Ureter (tissue), 1 donor: ENCODE measurements at places on chromosomes 11 and 22.

DNA sequence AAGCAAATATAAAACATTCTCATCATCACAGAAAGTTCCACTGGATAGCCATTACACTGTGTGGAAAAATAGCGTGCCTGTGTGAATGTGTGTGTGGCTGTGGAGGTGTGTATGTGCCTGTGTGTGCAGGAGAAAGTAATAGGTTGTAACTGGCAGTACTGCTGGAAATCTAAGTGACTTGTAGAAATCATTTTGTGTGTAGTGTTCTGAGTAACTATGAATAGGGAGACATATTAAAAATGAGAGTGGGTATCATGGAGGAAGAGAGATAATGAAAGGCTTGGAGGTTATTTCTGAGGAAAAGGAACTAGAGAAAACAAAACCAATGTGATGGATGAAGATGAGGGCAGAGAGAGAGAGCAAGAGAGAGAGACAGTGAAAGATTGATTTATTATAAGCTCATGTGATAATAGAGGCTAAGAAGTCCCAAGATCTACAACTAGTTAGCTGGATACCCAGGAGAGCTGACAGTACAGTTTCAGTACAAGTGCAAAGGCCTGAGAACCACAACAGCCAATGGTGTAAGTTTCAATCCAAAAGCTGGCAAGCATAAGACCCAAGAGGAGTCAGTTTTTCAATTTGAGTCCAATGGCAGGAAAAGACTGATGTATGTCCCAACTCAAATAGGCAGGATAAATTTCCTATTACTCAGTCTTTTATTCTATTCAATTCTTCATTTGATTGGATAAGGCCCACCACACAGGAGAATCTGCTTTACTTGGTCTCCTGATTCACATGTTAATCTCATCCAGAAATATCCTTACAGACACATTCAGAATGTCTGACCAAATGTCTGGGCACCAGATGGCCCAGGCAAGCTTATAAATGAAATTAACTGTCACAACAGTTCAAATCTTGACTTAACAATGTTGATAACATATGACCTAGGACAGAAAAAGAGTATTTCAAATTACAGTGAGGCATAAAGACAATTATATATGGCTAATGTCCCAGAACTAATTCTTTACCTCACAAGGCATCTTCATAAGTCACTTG, 14.9 kb downstream of the KBTBD3 start:
- DNase-seq: no peak

DNA sequence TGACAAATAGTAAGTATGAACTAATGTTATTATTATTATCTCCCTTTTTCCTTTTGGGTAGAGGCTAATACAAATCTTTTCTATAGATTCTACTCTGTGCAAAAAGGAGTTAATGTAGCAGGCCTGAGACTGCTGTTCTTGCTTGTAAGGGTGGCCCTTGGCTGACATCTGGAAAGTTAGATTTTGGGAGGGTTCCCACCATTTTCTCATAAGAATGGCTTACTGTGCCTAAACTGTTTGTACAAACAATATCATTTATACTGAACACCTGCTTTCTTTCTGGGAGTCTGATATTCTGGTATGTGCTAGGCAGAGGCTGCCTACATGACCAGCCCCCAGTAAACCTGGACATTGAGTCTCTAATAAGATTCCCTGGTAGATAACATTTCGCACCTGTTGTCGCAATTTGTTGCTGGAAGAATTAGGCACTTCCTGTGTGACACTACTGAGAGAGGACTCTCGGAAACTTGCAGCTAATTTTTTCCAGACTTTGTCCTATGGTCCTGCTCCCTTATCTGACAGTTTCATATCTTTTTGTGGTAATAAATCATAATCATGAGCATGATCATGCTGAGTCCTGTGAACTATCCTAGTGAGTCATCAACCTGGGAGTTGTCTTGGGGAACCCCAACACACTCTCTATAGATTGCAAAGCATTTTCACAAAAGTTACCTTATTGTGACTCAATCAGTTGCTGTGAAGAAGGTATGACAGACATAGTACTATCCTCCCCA, 257.7 kb upstream of the CCDC90B start:
- no peak for DNase-seq

DNA sequence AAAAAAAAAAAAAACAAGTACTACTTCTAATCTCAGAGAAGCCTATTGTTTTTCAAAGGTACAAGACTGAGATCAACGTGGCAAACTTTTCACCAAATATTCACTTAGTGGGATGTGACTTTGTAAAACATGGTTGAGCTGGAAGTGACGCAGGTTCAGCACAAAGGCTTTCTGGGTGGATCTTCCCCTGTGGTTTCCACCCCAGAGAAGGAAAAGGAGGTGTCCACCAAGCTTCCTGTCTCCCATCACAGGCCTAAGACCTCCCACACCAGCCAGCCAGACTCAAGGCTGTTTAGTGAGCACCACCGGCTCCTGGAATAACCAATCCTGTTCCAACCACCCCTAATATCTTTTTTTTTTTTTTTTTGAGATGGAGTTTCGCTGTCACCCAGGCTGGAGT, 5.7 kb downstream of the TMEM184B start:
- no peak for DNase-seq

- no peak for DNase-seq
Measured at GRCh38 chr22:21650823-21651520, 8.9 kb downstream of the SDF2L1 start.

DNA sequence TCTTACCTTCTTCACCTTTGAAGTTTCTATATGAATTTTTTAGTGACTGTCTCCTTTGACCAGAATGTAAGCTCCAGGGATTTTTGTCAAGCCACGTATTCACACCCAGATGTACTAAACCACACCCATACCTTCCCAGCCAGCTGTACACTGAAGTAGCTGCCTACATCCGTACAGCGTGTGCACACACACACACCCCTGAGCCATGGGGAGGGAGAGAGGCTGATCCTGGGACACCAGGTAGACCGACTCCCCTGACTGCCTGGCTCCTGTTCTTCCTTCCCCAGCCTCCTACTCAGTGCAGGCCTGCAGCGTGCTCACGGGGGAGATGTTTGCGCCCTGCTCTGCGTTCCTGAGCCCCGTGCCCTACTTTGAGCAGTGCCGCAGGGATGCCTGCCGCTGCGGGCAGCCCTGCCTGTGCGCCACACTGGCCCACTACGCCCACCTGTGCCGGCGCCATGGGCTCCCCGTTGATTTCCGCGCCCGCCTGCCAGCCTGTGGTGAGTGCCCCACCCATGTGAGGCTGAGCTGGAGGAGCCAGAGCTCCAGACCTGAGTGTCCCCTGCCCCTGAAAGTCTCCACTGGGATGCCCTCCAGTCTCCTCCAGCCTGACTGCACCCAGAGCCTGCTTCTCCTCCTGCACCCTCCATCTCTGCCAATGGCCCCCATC, 25.9 kb downstream of the OTOG start:
- no peak for DNase-seq

- no peak for DNase-seq
Measured at GRCh38 chr11:35855671-35856070, 88.2 kb upstream of the LDLRAD3 start.

- DNase-seq: no peak
Measured at GRCh38 chr11:35103366-35104208, 35.4 kb upstream of the CD44 start.

DNA sequence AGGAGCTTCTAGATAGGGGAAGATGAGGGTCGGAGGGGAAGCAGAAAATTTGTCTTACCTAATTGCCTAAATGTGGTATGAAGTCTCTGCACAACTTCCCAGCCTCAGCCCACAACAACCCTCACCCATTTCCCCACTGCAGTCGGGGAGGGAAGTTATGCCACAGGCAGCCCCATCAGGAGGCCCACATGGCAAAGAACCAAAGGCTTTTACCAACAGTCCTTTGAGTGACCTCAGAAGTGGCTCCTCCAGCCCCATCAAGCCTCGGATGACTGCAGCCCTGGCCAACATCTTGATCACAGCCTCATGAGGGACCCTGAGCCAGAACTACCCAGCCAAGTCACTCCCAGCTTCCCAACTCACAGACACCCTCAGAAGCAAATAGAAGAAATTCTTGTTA, 54.8 kb downstream of the CHST1 start:
- no peak for DNase-seq

- no peak for DNase-seq
Measured at GRCh38 chr11:105489446-105489845, 120.4 kb upstream of the GRIA4 start.

GRCh38 chr22:37492428-37493344, 6.5 kb upstream of the MFNG start:
- no peak for DNase-seq

DNA sequence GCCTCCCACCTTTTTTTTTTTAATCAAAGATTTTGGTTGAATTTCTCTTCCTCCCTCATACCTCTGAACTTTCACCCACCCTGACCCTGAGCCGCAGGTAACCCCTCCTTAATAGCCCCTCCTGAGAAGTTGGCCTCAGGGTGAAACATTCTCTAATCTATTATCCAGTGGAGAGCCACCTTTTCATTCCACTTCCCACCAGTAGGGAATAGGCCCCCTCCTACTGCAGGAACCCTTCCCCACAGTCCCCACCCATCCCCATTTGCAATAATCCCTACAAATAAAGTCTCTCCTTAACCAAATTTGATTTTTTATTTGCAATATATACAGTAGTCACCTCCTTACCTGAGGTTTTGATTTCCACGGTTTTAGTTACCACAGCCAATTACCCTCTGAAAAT, 2.1 kb upstream of the SLC35F2 start:
- DNase-seq: no peak

DNA sequence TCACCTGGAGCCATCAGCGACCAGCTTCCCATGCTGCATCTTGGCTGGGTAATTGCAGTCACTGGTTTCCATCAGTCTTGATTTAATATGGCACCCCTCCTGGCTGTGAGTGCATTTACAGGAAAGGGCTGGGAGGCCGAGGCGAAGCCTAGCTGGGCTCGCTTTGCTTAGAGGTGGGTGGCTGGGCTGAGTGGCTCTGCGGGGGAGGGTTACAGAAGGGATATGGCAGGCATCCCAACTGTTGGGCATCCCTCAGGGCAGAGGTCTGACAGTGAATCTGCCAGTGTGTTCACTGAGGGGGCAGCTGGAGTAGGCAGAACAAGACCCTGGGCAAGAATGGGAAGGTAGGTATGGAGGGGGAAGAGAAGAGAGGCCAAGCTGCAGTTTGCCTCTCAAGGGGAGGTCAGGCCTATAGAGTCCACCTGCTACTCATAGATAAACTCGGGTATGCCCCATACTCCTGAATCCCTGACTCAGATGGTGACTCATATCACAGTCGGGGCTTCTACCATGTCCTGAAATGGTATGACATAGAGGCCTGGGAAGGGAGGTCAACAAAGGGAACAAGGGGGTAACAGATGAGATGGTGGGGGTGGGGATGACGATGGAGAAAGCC, 77.5 kb upstream of the PHOX2A start:
- DNase-seq: no peak

- no peak for DNase-seq
Measured at GRCh38 chr11:31558001-31558400, 48.4 kb downstream of the ELP4 start.

- DNase-seq: no peak
Measured at GRCh38 chr22:23150762-23151161, 5.5 kb downstream of the RAB36 start.

GRCh38 chr11:79396674-79397073, 44.2 kb downstream of the TENM4 start:
- DNase-seq: no peak

DNA sequence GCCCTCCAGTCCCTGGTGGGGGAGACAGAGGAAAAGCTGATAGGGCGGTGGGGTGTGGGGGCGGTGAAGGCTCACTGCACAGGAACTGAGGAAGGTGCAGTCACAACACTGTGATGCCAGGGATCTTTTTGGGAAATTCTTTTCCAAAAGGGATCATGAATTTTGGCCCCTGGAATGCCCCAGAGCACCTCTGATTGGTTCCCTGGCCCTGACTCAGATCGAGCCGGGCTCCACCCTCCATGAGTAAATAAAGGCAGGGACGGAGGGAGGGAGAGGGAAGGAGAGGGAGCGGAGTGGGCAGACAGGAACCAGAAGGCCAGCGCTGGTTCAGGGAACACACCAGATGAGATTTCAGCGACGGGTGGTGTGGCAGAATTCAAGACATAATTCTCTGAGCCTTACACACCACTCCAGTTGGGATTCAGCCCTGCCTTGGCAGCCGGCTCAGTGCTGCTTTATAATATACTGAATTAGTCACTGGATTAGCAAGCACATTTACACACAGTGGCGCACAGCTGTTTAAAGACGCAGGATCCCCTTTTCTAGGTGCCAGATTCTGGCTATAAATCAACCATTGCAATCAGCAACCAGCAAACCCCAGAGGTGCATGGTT, 80.3 kb downstream of the ETS1 start:
- DNase-seq: peak; percentile 90

DNA sequence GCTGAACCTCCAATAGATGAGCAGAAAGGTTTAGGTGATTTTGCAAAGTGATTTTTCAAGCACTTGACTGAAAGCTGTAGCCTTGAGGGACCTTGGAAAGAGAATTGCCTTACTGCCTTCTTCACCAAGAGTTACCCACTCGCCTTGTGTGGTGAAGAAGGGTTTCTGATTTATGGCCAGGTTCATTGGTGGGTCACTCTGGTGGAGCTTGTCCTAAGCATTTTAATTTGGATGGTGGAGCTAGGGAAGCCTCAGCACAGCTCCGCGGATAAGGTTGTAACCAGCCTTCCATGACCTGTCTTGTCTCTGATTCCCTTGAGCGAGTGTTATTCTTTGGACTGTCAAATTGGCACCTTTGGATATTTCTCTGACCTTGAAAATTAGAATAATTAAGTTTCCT, 226.4 kb downstream of the FAT3 start:
- no peak for DNase-seq

- no peak for DNase-seq
Measured at GRCh38 chr11:6627762-6628241, 8.6 kb upstream of the TPP1 start.

DNA sequence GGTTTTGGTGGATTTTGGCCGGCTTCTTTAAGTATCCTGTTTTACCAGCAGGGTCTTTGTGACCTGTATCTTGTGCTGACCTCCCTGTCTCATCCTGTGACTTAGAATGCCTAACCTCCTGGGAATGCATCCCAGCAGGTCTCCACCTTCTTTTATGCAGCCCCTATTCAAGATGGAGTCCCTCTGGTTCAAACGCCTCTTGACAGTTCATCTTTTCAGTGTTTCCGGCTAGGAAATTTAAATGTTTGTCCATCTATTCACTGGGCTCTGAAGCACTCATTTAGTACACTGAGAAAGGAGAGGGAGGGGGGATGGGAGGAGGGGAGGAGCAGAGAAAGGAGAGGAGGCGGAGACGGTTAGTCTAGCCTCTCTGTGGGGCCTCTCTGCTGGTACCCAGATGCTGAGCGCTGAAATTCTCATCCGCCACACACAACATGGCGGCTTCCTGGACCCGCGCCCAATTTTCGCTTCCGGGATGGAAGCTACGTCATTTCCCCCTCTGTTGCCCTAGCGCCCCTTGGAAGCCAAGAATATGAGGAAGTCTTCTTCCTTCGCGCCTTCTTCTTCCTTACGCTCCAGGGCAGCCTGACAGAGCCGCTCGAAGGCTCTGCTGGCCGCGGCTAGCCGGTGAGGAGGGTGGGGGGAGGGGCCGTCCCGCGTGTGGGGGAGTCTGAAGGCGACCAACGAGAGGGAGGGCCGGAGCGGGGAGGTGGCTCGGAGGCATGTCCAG, 69.0 kb upstream of the SYT13 start:
- DNase-seq: peak; percentile 94

DNA sequence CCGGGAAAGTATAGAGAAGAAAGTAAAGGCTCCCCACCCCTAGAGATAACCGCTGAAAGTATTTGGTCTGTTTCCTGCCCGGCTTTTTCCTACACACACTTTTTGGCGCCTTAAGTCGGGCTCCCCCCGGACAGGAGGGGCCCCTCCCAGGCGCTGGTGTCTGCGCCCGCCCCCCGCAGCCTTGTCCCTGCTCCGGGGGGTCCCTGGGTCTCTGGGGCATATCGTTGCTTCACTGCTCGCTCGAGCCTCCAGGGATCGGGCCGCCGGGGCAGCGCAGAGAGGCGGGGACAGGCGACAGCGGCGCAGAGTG, 928 bp upstream of the CRACR2B start:
- no peak for DNase-seq

GRCh38 chr22:48734961-48735360, 1092.7 kb downstream of the BRD1 start:
- no peak for DNase-seq
